Natural killer cell (primary cell): ENCODE measurements at places on chromosomes 5 and 9. TPM values are rescaled to one million over a fixed set of nuclear protein-coding genes. Genes with fewer than 3 reads are reported as not detected.

GRCh38 chr5:143796125-143796524, 15.8 kb upstream of the HMHB1 start:
- DNase-seq = no peak

DNA sequence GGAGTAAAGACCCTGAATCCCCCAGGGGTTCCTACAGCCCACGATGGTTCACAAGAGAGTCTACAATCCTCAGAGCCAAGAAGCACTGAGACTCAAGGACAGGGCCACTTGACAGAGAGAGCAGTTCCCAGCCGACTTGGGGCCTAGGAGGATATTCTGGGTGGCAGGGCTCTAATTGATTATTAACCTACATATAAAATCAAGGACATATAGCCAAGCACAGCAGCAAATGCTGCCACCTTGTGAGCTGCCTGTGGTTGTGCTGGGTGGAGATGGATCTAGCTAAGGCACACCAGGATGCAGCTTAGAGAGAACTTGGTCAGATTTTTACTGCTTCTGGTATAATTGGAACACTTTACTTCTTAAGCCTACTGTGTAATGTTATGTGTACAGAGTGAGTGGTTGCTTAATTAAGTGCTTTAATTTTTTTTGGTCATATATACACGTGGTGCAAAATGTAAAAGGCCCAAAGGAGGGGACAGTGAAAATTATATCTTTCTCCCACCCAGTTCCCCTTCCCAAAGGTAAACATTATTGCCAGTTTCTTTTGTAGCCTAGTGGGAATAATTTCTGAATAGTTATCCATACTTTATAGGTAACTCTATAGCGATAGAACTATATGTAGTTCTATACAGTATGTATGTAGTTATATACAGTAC, 78.8 kb downstream of the F2RL2 start:
- DNase-seq = peak; percentile 81

GRCh38 chr5:149873896-149874295, 70.7 kb downstream of the PDE6A start:
- no peak for DNase-seq

- DNase-seq = no peak
These were observed 269.7 kb downstream of the MLLT3 start for GRCh38 chr9:20352591-20352990.

GRCh38 chr5:56302027-56302426, 68.9 kb upstream of the ANKRD55 start:
- no peak for DNase-seq

DNA sequence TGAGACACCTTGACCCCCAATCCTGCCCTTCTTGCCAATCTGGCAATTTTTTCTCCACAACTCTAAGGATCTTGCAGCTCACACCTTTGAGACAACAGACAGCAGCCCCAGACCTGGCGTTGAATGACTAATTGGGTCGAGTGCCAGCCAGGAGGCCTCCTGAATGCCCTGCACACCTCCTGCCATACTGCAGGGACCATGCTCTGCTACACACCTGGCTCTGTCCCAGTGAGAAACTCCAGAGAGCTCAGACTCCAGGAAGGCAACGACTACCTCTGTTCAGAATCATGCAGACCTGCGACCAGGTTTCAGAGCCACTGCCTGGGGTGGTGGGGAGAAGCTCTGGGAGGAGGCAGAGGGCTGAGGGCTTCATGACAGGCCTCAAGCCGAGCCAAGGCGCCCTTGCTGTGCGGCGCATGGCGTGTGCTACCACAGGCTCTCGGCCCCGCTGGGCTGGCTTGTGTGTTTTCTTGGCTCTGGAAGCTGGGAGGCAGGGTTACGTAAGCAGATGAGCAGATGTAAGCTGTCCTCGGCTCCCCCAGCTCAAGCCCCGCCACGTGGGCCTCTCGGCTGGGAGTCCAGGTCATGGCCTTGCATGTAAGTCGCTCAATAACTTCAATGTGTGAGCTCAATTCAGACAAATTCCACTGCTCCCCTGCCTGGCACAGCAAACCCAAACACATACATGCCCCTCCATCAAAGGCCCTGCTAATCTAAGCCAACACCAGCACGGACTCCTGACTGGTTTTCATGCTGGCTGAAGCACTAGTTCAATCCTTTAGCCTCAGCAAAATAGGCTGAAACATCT, 27.5 kb downstream of the B4GALT1 start:
- peak; percentile 28 for DNase-seq

DNA sequence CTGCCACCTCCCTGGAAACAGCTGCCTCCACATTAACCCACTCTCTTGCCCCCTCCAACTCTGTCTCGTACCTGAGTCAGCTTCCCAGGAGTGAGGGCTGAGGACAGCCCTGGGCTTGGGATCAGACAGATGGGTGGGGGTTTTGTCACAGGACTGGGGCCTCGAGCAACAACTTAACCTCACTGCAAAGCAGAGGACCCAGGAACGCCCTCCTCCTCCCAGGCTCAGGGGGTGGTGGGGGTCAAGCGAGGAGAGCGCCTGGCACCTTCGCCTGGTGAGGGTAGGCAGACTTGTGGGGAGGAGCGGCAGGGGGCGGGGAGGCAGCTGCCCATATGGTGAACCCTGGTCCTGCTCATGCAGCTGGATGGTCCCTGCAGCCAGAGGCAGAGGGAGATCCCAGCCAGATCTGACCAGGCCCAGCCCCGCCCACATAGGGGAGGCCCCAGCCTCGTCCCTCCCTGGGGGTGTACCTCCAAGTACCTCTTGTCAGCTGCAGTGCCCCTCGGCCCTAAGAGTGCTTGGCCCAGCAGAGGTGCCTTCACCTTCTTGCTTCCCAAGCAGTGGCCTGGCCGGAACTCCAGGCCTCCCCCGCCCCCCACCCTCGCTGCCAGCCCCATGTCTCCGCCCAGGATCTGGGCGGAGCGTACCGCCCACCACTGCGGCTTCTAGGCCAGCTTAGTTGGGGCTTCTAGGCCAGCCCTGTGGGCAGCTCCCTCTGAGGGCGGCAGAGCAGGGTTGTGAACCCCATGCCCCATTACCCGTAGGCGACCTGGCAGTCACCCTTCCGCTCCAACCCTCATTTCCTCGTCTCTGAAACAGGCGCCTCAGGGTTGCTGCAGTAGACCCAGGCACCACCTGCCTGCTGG, at the start of gene SARDH:
Gene SARDH (minus strand): TSS at position 579 of the 866 bp plus-strand sequence. CDS start 4,179 bp downstream, outside the sequence.
- peak; percentile 62 for DNase-seq

Gene FANCC
- 9.9 TPM for total RNA-seq

Gene IL9
- total RNA-seq = not detected

Gene PCDHGA4
- total RNA-seq = not detected

Gene S1PR3
- 1.1 TPM for total RNA-seq
